ENCODE measurements at places on chromosomes 2 and 18.
A peak's percentile ranks its signal among the peaks of the same experiment; 100 is the strongest.

DNA sequence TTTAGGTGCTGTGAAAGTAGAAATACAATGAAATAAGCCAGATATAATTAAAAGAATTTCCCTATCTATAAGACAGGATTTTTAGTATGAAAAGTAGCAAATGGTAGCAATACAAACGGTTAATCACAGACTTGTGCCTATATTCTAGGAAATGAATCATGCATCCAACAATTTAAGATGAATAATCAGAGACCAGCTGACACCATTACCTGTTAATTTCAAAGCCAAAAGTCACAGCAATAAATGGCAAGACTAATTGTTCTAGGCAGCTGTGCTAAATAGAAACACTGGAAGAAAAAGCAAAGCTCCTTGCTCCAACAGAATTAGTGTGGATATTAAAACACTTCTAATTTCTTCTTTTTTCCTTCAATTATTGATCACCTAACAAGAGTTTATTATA lies 35.1 kb upstream of the MPP4 start:
- DNase-seq: peak; percentile 15

- no peak for DNase-seq
Observed at GRCh38 chr2:237665713-237666143, 38.3 kb downstream of the LRRFIP1 start.

DNA sequence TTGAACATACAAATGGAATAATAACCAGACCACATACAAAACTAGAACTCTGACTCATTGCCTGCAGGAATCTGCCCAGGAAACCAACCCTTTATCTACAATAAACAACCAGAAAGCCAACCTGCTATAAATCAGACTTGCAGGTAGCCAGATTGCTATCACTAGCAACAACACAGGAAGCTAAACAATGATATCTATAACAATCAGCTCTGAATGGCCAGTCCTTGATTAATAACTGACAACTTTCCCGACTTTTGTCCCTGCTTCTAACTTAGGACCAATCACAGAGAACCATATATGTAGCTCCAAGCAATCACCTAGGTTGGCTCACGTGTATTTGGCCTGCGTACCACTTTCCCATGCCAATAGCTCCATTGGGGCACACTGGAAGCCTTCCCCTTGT lies 470.8 kb downstream of the RIT2 start:
- DNase-seq: peak; percentile 10

GRCh38 chr18:2244641-2245040 lies 326.7 kb downstream of the METTL4 start:
- no peak for DNase-seq

DNA sequence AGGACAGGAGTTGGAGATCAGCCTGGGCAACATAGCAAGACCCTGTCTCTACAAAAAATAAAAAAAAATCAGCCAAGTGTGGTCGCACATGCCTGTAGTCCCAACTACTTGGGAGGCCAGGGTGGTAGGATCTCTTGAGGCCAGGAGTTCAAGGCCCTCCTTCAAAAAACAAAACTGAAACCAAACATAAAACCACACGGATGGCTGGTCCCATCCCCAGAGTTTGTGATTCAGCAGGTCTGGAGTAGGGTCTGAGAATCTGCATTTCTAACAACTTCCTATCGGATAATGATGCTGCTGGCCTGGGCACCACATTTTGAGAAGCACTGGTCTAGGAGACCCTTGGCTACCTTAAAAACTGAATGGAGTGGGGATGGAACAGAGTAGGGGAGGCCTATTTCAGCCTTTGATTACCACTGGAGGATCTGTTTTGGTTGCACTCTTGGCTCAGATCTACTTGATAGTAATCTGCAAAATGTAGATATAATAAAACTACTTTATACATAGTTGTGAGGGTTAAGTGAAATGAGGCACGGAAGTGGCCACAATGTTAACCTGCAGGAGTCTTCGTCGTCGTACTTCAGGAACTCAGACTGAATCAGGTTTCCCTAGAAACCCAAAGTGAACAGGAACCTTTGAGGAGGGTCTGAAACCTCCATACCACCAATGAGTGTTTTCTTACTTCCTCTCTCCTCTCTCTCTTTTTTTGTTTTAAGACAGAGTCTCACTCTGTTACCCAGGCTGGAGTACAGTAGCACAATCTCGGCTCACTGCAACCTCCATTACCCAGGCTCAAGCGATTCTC lies 25.5 kb upstream of the NFE2L2 start:
- no peak for DNase-seq

All from iris pigment epithelial cell (primary cell).